Epithelial cell of proximal tubule (primary cell): ENCODE measurements at places on chromosomes 6 and 20.
A peak's percentile ranks its signal among the peaks of the same experiment; 100 is the strongest.

GRCh38 chr20:57843941-57844625, 134.3 kb upstream of the PMEPA1 start:
- no peak for DNase-seq

GRCh38 chr6:46240866-46241565, 70.2 kb upstream of the ENPP5 start:
- DNase-seq = no peak

DNA sequence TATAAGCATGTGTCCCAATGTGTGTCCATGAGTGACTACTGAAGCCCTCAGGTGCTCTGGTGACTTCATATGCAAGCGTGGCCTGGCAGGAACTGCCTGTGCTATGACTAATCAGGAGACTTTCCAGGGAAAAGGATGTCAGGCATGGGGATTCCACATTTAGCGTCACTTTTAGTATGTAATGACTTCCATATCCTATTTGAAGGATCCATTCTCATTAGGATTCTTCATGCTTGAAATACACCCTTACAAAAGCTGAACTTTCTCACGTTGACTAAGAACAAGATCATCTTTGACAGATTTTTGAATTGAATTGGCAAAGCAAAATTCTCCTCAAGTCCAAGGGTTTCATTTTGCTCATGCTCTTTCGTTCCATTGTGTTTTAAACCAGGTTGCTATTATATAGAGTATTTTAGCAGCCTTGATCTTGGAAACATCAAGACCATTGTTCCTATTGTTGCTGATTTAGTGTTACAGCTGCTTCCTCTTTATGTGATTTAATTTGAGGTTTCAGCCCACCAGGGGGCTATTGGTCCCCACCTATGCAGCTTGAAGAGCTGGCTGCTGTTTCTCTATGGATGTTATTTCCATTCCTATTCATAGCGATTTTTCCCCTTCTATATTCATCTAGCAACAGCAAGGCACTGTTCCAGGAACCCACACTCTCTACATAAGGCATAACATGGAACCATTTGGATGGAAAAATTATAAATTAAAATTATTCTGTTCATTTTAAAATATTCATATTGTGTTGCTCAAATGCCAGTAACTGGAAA, 418.6 kb downstream of the CDKAL1 start:
- peak; percentile 96 for DNase-seq

DNA sequence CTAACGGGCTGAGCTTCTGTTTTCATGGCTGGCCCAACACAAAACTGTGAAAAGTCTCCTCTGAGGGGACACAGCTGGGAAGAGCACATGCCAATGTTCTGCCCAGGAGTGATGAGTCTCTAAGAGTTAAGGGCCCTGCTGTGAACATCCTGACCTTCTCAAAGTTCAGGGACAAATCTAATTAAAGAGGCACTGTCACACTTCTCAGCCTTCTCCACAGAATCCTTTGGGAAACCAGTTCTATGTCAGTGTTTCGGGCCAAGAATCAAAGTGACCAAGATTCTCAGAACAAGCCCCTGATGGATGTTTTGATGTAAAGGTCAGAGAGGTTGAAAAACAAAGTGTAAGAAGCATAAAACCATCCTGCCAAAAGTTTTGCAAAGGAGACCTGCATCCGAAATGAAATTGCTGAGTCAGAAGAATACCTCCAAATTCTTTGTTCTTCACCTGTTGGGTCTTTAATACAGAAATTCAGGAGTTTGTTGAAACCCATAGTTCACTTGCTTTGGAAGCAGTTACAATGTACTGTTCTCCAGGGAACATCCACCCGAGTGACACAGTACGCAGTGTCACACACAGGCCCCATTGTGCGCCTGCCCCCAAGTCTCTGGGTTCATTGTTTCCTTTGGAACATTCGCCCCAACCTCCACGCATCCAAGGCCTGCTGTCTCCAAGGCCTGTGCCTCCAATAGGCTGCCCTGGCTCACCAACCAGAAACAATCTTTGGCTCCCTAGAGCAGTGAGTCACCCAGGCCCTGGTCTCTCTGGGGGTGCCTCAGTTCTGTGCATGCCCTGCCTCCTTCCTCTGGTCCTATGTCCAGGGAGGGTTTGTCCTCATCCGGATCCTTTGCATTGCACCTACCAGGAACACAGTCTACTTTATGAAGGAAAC, 65.5 kb upstream of the QKI start:
- no peak for DNase-seq

DNA sequence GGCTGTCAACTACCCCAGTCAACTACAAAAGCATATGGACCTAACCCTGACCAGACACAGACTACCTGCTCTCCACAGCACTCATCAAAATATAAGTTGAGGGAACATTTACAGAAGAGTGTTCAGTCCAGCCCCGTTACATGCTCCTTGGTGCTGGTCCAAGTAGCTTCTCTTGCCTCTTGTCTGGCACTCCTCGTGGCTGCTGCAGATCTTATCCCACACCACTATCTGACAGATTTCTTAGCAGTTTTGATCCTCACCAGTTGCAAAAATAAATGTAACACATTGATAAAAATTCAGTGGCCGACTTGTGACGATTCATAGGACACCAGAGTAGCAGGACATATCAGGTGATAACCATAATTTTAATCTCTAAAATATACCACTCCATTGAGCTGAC, 30.6 kb downstream of the FASTKD5 start:
- no peak for DNase-seq

DNA sequence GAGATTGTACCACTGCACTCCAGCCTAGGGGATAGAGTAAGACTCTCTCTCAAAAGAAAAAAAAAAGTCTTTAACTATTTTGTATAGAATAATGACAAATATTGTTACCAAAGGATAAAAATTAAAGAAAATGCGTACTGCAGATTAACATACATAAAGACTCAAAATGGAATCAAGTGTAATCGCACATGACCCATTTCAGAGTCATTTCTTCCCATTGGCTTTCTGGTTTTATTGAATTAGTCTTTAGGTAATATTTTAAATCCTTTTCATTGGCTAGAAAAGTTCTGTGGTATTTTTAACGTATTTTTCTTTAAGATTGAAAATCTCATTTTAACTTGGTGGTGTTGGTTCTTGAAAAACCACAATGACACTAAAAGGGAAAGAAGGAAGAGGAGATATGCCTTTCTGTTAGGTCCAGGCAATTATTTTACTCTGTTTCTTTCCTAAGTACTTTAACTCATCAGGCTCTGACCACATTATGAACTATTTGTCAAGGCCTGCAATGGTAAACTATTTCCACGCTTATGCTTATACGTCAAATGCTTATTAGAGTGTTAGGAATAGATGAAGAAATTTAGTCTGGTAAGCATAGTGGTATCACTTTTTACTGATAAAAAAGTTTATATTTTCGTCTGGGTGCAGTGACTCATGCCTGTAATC, 52.3 kb downstream of the PLEKHG1 start:
- no peak for DNase-seq

DNA sequence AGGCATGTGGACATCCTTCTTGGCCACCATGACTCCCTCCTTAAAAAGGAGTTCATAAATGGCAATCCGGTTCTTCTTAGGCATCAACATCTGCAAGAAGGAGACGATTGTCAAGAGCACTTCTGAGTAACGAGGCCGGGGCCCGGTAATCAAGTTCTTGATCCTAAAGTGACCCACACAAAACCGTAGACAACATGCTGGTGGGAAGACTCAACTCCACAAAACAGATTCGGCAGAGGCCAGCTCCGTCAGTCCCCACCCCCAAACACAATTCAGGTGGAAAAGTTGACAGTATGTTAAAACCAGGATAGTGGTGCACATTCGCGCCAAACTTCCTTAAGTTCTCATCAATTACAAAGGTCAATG, 754 bp downstream of the RPS10 start:
- no peak for DNase-seq

- no peak for DNase-seq
Observed at GRCh38 chr6:40640599-40641227, 53.5 kb upstream of the LRFN2 start.

DNA sequence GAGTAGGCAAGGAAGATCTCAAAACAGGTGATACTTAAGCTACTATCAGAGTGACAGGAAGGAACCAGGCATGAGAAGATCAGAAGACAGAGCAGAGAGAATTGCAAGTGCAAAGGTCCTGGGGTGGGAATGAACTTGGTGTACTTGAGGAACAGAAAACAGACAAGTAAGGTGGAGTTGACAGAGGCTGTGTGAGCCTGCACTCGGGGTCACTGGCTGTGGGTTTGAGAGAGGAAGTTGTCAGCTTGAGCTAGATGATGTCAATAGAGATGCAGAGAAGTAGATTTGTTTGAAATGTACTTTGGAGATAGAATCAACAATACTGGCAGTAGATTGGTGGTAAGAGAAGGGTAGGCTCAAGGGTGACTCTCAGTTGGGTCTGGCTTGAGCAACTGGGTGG, 209.5 kb downstream of the CLIC5 start:
- no peak for DNase-seq

DNA sequence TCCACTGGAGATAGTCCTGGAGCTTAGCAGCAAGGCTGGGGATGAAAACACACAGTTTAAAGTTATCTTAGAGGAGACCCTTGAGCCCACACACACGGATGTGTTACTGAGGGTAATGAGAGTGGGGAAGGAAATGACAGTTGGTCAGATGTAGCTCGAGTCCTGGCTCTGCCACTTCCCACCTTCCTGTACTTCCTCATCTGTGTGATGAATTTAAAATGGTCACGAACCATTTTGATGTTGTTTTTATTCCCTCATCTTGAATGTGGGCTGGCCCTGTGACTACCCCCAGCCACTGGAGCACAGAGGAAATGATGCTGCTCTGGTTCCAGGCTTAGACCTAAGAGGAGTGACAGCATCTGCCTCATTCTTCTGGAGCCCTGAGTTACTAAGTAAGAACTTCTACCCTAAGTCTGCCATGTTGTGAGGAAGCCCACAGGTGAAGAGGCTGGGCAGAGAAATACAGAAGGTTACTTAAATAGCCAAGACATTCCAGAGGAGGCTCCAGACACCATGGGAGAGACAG, 141.2 kb downstream of the NRN1 start:
- no peak for DNase-seq
